ENCODE measurements at places on chromosomes 3 and 15.
A peak's percentile ranks its signal among the peaks of the same experiment; 100 is the strongest.

DNA sequence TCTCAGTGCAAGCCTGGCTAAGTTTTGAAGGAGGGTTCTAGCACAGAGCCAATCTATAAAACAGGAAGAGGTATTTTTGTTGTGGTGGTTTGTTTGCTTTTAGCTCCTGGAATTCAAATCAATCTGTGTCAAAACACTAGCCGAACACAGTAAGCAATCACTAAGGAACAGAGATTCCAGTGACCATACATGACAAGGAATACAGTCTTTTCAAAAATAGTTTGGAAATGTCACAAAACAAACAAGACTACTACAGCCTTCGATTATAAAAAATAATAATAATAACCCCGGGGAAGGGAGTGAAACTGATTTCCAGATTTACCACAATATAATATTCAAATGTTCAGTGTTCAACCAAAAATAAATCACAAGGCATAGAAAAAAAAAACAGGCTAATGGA, 166.5 kb downstream of the OCA2 start:
- DNase-seq = no peak

DNA sequence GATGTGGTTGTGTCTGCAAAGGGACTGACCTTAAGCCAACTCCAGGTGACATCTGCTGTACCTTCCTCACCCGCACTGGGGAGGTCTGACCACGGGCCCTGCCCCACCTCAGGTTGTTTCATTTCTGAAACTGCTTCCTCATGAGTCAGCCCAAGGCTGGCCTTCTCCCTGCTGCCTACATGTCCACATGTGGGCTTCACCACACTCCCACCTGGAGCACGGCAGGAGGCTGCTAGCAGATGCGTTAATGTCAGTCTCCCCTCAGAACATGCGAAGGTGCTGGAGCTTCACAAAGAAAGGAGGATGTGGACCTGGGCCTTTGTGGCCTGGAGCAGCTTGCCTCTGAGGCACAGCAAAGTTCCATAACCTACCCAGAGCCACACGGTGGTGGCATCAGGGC, 69.4 kb upstream of the PLXNA1 start:
- DNase-seq = no peak

- no peak for DNase-seq
These were observed 23.1 kb downstream of the EOMES start for GRCh38 chr3:27699067-27699466.

DNA sequence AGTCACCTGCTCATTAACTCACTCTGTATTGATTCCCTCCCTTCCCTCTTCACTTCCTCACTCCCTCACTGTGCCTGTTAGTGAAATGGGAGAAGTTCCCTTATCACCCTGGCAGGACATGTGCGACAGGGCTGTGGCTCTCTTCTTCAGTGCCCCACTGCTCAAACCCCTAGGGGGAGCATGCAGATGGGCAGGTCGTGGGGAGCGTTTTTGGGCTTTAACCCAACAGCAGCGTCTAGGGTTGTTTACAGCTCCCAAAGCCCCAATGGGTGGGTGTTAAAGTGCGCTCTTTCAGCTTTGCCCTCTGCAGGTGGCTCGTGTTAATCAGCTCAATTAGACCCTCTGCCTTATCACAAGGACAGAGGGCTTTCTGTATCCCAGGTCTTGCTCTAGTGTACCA, 447.8 kb upstream of the PROK2 start:
- DNase-seq = no peak

DNA sequence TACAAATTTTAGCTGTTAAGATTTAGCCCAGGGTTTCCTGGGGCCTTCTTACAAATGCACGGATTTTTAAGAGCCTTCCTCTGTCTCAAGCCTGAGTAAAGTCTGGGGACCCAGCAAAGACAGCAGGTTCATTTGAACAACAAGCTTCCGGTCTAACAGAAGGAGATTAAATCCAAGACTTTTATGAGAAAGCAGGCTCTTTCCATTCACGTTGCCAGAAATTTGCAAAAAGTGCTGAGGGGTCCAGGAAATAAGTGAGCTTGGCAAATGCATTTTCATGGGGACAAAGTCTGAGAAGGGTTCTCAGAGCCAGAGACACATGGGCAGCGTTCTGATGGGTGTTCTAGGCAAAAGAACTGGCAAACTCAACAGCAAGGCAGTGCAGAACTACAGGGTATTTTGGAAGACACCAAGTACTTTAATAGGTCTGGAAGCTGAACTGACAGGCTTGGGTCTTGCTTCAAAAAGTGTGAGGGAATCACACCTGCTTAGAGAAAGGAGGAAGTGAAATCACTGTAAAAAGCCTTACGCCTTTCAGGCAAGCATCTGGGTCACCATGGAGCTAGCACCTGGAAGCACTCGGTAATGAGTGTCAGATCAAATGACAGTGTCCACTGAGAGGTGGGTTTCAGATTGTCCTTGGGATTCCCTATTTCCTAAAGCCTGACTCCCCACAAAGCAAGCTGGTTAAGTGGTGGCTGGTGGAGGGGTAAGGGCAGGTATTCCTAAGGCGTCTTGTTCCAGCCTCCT, 115.8 kb upstream of the ARHGEF3 start:
- no peak for DNase-seq

GRCh38 chr3:24640330-24640877, 145.8 kb upstream of the THRB start:
- peak; percentile 54 for DNase-seq

DNA sequence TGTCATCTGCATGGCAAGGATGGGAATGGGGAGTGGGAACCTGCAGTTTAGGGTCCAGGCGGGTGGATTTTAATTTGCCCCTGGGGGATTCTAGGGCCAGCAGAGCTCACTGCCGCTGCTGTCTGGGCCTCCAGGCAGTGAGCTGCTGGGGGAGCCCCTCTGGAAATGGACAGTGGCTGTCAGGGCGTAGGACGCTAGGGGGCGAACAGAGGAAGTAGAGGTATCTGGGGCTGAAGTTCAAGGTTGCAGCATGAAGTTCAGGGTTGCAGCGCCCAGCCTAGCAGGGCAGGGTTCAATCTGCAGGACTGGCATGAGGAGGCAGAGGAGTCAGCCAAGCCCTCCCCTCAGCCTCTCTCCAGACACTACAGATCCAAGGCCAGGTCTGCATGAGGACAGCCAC, 49.5 kb downstream of the APBA2 start:
- no peak for DNase-seq

DNA sequence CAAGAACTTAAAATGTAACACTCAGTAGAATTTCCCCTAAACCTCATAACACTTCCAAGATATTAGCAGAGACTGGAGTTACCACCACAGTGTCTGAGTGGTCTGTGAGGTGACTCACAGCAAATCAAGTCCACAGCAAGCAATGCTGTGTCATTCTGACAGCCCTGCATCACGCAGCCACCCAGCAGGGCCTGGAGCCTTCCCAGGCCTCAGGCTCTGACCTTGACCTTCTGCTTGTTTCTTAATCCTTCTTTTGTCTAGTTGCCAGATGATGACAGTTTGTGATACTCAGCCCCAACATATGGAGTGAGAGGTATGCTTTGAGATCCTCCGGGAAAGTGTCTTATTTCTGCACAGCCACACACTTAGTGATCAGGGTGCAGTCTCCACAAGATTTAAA, 82.5 kb downstream of the TOP2B start:
- DNase-seq = no peak

GRCh38 chr15:74752531-74752930, 3.9 kb downstream of the CYP1A2 start:
- DNase-seq = peak; percentile 33
